ENCODE measurements at places on chromosomes 3 and 15.

DNA sequence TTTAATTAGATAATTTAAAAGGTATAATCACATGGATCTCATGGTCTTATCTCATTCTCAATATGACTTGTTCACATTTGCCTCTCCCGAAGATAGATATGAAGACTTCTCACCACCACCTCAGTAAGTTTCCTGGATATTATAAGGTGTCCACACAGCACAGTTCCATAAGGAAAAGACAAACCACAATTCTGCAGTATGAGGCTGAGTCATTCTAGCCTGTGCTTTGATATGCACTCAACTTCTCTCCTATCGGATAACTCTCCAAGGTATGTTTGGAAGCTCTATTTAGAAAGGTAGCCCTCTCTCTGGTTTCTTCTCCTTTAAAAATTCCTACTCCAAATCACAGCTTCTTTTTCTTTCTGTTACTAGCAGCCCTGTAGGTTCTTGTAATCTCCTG lies 612.8 kb downstream of the ZPLD1 start:
- DNase-seq = no peak

DNA sequence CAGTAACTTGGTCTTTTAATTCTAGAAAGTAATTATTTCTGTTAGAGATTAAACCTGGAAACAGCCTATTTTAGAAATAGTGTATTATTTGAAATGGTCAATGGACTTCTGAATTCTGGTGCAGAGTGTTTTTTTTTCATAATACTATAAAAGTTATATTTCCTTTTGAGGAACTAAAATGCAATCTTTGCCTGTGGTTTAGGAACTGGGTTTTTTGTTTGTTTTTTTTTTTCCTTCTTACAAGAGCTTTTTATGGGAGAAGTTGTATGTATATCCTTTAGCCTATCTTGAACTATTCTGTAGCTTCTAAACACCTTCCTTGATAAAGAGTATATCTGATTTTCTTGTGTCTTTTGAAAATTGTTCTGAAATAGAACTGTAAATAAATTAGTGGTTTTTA lies 88.3 kb downstream of the ARIH1 start:
- no peak for DNase-seq

DNA sequence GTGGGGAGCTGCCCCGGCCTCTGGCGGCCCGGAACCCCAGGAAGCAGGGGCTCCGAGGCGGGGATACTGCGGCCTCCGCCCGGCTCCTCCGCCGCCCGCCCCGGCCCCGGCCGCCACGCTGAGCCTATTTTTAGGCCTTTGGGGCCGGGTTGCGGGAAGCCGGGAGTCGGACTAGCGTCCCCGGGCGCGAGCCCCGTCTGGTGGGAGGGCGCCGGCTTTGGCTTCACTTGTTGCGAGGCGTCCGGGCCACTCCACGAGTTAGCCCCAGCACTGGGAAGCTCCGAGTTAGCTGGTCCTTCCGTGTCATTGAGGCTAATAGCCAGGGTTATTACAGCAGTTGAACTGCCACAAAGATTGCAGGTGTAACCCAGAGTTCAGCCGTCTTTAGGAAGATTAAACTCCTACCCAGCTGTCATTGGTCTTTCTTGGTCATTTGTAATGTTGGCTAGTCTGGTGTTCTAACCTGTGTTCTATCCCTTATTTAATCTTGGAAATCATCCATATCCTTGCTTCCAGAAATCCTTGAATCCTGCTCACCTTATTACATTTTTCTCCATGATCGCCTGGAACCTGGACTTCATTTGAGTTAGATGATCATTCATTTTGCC lies 791 bp downstream of the GYG1 start:
- DNase-seq = no peak

- DNase-seq = no peak
Observed at GRCh38 chr3:45426161-45426560, 37.8 kb downstream of the LARS2 start.

- DNase-seq = no peak
Observed at GRCh38 chr15:65066635-65067316, 1.0 kb downstream of the RASL12 start.

DNA sequence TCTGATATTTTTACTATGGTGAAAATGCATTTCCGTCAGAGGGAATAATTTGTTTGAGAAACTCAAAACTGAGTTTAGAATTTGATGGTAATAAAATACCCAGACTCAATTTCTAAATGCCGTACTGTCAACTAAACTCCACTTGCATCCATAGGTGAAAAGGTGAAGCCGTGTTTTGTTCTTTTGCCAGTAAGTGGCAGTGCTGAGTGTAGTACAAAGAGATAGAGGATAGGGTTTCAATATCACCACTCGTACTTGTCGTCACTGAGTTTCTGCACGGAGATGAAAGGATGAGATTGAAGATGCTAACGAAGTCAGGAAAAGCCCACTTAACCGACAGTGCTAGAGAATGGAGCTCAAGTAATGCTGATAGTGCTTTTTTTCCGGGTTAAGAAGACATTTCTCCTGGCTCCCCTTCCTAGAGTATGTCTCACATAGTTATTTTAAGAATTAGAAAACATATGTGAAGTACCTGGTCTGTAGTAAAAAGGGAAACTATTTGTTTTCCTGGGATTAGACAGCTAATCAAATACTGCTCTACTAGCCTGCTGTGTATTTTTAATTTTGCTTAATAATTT lies 345.1 kb downstream of the IL5RA start:
- DNase-seq = no peak

GRCh38 chr3:172129850-172130716 lies 90.7 kb downstream of the FNDC3B start:
- DNase-seq = no peak

- no peak for DNase-seq
Observed at GRCh38 chr3:7340795-7341194, 479.9 kb downstream of the GRM7 start.

All from activated CD8-positive, alpha-beta memory T cell treated with anti-CD3 and anti-CD28 coated beads for 1 hour (primary cell).